ENCODE measurements at places on chromosomes 7 and 10.

GRCh38 chr10:43202224-43202656, 64.0 kb downstream of the CSGALNACT2 start:
- DNase-seq = no peak

DNA sequence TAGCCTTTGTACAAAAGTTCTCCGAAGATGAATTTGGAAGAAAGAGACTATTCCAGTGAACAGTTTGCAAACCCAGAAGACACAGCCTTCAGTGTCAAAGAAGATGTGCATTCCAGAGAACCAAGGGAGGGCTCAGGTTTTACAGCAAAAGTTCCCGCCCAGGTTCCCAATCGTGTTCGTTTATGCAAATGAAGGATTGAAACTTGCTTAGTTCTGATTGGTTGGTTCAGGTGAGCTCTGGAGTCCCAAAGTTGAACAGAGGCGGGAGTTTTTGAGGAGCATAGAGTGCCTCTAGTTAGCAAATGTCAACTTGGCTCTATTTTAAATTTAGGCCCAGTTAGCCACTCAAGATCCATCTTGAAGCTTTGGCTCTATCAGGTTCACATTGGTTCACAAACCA, 51.3 kb downstream of the TMEM270 start:
- DNase-seq = no peak

- no peak for DNase-seq
Measured at GRCh38 chr7:157392256-157393037, 55.6 kb downstream of the DNAJB6 start.

GRCh38 chr7:78601728-78602127, 803.2 kb downstream of the PHTF2 start:
- no peak for DNase-seq

- peak; percentile 81 for DNase-seq
Measured at GRCh38 chr10:103659674-103660363, 166.3 kb downstream of the NEURL1 start.

- no peak for DNase-seq
Measured at GRCh38 chr10:113752553-113752952, 1.1 kb downstream of the PLEKHS1 start.

DNA sequence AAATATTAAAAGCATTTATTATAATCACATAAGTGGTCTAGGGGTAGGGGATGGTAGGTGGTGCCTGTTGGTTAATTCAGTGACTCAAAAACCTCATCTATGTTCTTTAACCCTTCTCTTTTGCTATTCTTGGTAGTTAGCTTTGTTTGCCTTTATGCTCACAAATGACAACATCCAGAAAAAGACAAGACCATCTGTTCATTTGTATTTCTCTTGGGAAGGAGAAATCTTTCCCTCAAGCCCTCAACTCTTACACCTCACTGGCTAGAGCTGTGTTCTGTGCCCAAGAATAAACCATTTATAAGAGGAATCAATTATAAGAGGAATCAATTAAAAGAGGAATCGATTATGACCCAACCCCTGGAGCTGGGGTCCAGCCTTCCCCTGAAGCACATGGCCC, 10.8 kb upstream of the IFRD1 start:
- DNase-seq = no peak
